Transverse colon (tissue), 4 donors: ENCODE measurements at places on chromosomes 2 and 18. TPM values are rescaled to one million over a fixed set of nuclear protein-coding genes. Genes with fewer than 3 reads are reported as not detected.
A peak's percentile ranks its signal among the peaks of the same experiment; 100 is the strongest.

- no peak for DNase-seq
- no peaks in the 10 kb centered on the region for H3K4me1 ChIP-seq
- no peak overlapping the region for H3K27ac ChIP-seq
- no peak overlapping the region for H3K4me3 ChIP-seq
- no peaks in the 10 kb centered on the region for H3K27me3 ChIP-seq
Observed at GRCh38 chr2:17355608-17356329, 162.5 kb downstream of the RAD51AP2 start.

DCDC2C gene
- total RNA-seq, result not detected

GRCh38 chr2:220396287-220396686 is 768.9 kb downstream of the SLC4A3 start:
- no peaks in the 10 kb centered on the region for H3K27me3 ChIP-seq
- no peaks in the 10 kb centered on the region for H3K36me3 ChIP-seq
- no peak for DNase-seq

- H3K27ac ChIP-seq, result no peak overlapping the region
- no peak for DNase-seq
- no peaks in the 10 kb centered on the region for H3K4me1 ChIP-seq
Observed at GRCh38 chr18:275486-275885, 7.6 kb upstream of the THOC1 start.

DNA sequence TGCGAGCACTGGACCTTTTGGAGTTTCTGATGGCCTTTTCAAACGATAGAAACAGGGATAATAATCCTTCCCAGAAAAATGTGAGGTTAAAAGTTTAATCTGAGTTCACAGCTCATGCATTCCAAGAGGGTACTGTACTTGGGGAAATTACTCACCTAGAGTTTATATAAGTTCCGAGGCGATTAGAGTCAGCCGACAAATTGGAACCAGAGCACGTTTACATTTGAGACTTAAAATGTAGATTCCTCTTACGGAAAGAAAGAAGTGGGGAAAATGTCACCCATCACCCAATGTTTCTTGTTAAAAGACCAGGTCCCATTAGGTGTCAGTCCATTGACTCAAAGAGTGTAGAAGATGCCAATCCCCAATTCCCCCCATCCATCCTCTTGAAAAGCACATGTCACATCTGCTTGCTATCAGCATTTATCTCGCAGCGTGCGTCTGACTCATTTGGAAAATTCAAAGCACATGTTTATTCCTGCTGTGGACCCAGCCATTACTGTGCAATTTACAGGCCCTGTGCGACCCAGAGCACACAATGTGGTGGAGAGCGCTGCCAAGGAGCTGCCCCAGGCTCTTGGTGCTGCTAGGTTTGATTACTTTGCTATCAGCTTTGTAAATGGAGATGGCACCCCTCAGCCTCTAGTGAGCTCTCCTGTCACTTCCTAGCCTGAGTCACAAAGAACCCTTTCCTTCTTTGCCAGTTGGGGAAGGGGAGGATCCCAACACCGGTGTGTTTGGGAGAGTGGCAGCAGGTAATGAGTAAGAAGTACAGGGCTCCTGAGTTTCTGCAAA is 104.8 kb downstream of the COLEC12 start:
- no peaks in the 10 kb centered on the region for H3K27me3 ChIP-seq
- DNase-seq, result no peak
- H3K4me3 ChIP-seq, result no peak overlapping the region
- H3K4me1 ChIP-seq, result peaks cover 15% of the 10 kb centered on the region
- H3K27ac ChIP-seq, result peak overlapping the region; percentile 66

GRCh38 chr2:217989221-217989948 is 13.4 kb downstream of the TNS1 start:
- H3K4me3 ChIP-seq, result no peak overlapping the region
- peaks cover 10% of the 10 kb centered on the region for H3K4me1 ChIP-seq
- no peak for DNase-seq
- no peaks in the 10 kb centered on the region for H3K36me3 ChIP-seq
- H3K27ac ChIP-seq, result no peak overlapping the region

NBAS gene
- total RNA-seq, result 30.6 TPM

GRCh38 chr2:101036562-101036961 is 34.5 kb downstream of the RPL31 start:
- no peaks in the 10 kb centered on the region for H3K36me3 ChIP-seq
- DNase-seq, result no peak
- no peaks in the 10 kb centered on the region for H3K4me1 ChIP-seq
- no peaks in the 10 kb centered on the region for H3K27me3 ChIP-seq
- no peak overlapping the region for H3K4me3 ChIP-seq
- H3K27ac ChIP-seq, result no peak overlapping the region

NEU2 gene
- total RNA-seq, result not detected

DNA sequence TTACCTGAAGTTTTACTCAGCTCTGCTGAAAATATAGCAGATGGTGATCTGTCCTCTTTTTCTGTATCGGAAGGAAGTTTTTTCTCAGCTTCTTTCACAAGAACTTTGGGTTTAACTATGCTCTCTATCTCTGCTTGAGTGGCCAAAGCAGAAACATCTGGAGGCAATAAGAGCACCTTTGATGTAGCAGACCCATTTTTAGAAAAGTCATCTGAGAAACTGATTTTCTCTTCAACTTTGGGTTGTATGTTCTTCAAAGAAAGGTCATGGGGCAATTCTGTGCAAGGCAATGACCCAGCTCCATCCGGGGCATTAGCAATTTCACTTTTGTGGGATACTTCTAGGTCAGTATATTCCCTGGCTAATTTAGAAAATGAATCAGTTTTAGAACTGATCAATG is 25.2 kb downstream of the RTN4 start:
- no peaks in the 10 kb centered on the region for H3K36me3 ChIP-seq
- no peak overlapping the region for H3K27ac ChIP-seq
- H3K4me3 ChIP-seq, result no peak overlapping the region
- H3K27me3 ChIP-seq, result no peaks in the 10 kb centered on the region
- no peak for DNase-seq

RAB6C gene
- 0.16 TPM for total RNA-seq

CKAP2L gene
- total RNA-seq, result not detected

- DNase-seq, result no peak
- no peaks in the 10 kb centered on the region for H3K4me1 ChIP-seq
- H3K27me3 ChIP-seq, result no peaks in the 10 kb centered on the region
- peak overlapping the region; percentile 27 for H3K27ac ChIP-seq
- no peak overlapping the region for H3K4me3 ChIP-seq
- peaks cover 18% of the 10 kb centered on the region for H3K36me3 ChIP-seq
Observed at GRCh38 chr2:190674966-190675650, 26.2 kb downstream of the NAB1 start.

- H3K4me1 ChIP-seq, result no peaks in the 10 kb centered on the region
- H3K4me3 ChIP-seq, result no peak overlapping the region
- no peaks in the 10 kb centered on the region for H3K27me3 ChIP-seq
- H3K27ac ChIP-seq, result no peak overlapping the region
- H3K36me3 ChIP-seq, result no peaks in the 10 kb centered on the region
Observed at GRCh38 chr2:191758518-191759507, 80.9 kb downstream of the NABP1 start.

GYPC gene
- 40.2 TPM for total RNA-seq
